DMS153 (cell line): ENCODE measurements at places on chromosomes 3 and 15.
A peak's percentile ranks its signal among the peaks of the same experiment; 100 is the strongest.

- no peak for DNase-seq
Observed at GRCh38 chr15:39493424-39494067, 87.3 kb upstream of the THBS1 start.

- DNase-seq, result no peak
Observed at GRCh38 chr3:46348823-46349482, 5.0 kb upstream of the CCR2 start.

GRCh38 chr3:9420850-9421549 is 23.6 kb downstream of the SETD5 start:
- no peak for DNase-seq

DNA sequence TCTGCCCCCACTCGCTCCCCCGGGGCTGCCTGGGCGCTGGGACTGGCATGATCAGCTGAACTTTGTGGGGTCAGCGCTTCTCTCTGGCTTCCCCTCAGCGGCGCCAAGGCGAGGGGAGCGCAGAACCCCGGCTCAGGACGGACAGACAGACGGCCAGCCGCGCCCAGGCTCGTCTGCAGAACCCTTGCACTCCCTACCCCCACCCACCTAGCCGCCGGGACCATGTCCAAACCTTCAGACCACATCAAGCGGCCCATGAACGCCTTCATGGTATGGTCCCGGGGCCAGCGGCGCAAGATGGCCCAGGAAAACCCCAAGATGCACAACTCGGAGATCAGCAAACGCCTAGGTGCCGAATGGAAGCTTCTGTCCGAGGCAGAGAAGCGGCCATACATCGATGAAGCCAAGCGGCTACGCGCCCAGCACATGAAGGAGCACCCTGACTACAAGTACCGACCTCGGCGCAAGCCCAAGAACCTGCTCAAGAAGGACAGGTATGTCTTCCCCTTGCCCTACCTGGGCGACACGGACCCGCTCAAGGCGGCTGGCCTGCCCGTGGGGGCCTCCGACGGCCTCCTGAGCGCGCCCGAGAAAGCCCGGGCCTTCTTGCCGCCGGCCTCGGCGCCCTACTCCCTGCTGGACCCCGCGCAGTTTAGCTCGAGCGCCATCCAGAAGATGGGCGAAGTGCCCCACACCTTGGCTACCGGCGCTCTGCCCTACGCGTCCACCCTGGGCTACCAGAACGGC is 621 bp downstream of the SOX14 start:
- DNase-seq, result no peak

GRCh38 chr3:179961703-179962078 is 75.0 kb downstream of the PEX5L start:
- peak; percentile 78 for DNase-seq

DNA sequence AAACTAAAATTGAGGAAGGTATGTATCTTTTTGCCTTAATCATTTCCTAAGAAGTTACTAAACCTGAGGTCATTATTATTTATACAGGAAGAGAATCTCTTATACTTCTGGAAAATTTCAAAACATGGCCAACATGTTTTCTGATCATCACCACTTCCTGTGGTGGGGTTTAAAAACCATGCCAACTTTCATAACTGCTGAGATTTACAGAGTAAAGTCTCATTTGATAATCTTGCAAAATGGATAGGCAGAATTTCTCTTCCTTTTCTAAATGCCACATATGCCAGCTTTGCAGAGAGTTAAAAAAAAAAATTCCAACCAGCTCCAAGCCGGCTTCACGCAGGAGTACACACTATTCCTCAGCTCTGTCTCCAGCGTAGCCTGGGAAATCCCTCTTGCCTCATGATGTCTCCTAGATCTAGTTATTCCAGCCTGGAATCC is 124.3 kb upstream of the SPRED1 start:
- no peak for DNase-seq

DNA sequence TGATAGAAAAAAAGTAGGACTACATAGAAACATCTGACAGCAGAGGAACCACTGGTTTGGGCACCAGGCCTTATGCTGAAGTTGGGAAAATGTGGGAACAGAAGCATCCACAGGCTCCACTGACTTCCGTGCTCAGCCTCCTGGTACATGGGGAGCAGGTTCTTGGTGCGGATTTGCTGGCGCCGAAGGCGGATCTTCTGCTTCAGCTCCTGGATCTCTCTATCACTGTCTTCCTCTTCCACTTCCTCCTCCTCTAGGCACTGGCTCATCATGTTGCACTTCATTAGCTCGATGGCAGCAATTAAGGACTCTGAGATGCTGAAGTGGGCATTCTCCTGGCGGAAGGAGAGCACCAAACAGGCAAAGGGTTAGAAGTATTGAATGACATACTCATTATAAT is 42.5 kb downstream of the RUBCN start:
- DNase-seq, result no peak

DNA sequence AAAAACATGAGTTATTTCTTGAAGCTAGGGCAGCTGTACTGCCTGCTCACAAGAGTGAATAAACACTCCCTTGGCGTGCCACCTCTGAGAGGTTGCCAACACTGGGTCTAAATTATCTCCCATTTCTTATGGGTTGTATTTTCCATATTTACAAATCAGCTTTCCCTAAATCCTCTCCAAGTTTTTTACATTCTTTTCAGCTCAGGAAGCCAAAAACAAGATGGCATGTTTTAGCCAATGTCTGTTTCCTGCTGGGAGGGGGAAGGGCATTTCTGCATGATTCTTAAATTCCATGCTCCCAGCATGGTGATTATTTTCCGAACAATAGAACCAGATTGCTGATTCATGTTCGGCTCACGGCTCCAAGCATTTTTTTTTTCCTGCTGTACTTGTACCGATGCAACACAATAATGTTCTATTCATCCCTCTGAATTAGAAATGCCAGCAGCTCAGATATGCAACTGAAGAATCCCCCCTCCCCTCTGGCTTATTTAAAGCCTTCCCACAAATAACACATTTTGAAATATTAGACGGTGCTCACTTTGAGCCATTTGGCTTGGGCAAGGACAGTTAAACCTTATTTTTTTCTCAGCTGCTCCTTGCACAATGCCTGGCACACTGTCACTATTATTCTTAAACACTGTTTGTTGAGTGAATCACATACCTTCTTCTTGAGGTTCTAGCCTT is 252.5 kb downstream of the THRB start:
- DNase-seq, result no peak

GRCh38 chr3:4674216-4674615 is 181.1 kb downstream of the ITPR1 start:
- no peak for DNase-seq

GRCh38 chr3:31670722-31671121 is 138.0 kb downstream of the STT3B start:
- DNase-seq, result no peak

GRCh38 chr3:141402476-141403171 is 34.3 kb downstream of the ZBTB38 start:
- no peak for DNase-seq

GRCh38 chr3:114518206-114518808 is 224.5 kb downstream of the TIGIT start:
- no peak for DNase-seq

DNA sequence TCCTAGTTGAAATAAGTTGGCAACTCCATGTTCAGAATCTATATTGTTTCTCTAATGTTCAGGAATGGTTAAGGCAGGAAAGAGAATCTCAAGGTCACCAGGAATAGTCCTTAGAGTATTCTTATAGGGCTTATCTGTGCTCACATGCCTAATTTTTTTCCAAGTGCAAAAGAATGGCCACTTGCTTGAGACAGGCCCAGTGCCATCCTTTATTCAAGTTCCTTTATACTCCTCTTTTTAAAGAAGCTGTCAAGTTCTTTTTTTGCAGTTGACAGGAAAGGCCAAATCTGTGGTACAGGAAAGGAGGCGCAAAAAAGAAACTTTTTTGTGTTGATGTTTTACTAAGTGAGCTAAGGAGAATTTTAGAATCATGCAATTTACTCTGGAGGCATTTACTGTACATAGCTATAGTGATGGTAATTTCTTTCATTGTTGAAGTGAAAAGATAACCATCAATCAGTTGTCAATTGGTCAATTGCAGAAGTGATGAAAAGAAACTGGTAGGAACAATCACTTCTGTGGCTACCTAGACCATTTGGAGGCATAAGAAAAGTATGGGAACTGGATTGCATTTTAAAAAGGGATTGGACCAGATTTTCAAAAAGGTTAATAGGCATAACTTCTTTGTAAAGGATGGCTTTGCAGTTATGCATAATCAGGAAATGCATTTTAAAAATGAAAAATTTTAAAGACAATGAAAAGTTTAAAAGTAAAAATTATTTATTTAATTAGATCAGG is 102.5 kb upstream of the SOX2 start:
- DNase-seq, result no peak

GRCh38 chr3:64365877-64366276 is 140.6 kb upstream of the PRICKLE2 start:
- no peak for DNase-seq

DNA sequence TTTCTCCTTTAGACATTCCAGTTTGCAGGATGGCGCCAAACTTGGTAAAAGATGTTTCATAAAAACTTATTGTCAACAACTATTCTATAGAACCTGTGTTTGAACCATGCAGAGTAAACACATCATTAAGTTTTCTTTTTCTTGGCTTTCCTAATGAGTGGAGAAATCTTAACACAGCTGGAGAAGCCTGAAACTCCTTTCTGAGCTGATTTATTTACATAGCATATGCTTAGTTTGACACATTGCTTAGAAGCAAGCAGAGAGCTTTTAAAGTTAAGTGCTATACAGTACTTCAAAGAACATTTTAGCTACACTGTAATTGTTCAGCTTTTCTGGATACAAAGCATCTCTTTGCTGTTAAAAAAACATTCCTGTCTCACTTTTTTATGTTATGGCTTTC is 61.0 kb upstream of the PAQR5 start:
- DNase-seq, result no peak

GRCh38 chr3:160471892-160472291 is 22.3 kb upstream of the TRIM59 start:
- DNase-seq, result no peak

GRCh38 chr15:32852017-32852416 is 134.2 kb downstream of the GREM1 start:
- no peak for DNase-seq

GRCh38 chr3:134326126-134326525 is 48.1 kb downstream of the AMOTL2 start:
- DNase-seq, result no peak

DNA sequence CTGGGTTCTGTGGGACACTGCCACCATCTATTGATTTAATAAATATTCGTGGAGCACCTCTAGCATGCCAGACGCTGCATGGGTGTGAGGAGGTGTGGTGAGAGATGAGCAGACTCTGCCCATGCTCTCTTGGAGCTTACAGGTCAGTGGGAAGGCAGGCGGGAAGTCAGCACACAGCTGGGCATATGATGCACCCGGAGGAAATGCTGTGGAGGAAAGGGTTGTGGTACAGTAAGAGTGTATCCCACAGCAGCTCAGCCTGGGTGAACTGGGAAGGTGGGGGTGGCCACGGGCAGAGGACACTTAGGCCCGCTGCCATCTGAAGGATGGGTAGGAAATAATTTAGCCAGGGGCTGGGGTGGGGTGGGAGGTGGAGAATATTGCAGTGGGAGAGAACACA is 392.1 kb downstream of the CACNA2D3 start:
- no peak for DNase-seq

- no peak for DNase-seq
Observed at GRCh38 chr15:68249058-68249713, 19.7 kb upstream of the CLN6 start.

- DNase-seq, result no peak
Observed at GRCh38 chr15:62739082-62739481, 303.5 kb upstream of the TPM1 start.

GRCh38 chr3:23778446-23778845 is 27.3 kb upstream of the UBE2E1 start:
- no peak for DNase-seq

DNA sequence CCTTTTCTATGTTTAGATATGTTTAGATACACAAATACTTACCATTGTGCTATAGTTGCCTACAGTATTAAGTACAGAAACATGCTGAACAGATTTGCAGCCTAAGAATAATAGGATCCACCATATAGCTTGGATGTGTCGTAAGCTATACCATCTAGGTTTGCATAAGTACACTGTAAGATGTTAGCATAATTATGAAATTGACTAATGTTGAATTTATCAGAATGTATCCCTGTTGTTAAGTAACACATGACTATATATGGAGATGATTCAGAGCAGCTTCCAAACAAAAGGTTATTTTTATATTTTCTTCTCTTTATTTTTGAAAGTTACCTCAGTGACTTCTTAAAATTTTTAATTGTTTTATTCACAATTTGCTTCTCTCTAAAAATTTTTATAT is 2.4 kb downstream of the SLC28A2 start:
- no peak for DNase-seq

DNA sequence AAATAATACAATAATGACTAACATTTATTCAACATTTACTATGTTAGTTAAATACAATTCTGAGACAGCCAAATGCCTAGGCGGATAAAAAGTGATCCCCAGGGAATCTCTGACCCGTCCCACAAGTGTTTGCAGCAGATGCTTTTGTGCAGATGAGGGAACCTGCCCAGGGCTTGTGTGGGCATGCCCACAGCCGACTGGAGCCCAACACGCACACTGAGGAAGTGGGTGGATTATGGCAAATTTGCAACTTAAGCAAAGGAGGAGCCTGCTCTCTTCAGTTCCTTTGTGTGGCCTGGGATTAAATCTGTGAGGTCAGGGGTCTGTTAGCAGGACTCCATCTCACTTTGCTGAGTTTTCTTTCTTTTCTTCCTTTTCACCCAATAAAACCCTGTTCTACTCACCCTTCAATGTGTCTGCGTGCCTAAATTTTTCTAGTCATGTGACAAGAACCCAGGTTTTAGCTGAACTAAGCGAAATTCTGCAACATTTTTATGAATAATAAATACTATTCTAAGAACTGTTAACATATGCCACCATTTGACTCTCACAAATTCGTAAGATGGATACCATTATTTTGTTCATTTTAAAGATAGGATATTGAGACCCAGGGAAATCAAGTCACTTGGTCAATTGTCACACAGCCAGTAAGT is 13.9 kb upstream of the RTP1 start:
- peak; percentile 59 for DNase-seq

DNA sequence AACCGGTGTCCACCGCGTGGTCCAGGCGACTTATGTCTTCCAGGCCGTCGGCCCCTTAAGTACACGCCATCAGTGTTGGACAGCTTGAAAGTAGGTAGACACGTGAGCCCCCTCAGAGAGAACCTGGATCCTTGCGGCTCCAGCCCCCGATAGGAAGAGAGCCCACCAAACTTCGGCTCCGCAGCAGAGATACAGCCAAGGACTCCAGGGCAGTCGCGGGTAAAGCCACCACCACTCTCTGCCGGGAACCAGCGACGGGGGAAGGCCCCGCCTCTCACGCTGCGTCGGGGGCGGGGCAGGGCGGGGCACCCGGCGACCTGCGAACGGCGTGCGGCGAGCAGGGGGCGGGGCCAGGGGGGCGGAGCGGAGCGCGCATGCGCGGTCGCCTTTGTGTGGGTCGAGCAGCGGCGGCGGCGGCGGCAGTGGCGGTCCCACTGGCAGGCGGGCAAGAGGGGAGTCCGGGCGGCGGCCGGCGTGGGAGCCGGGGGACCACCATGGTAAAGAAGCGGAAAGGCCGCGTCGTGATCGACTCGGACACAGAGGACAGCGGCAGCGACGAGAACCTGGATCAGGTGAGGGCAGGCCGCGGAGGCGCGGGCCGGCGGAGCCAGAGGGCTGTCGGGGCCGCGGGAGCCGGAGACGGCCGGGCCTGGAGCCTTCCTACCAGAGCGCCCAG is at the start of gene RTF1:
Gene RTF1 (plus strand): TSS at position 354 of the 676 bp plus-strand sequence. CDS start 21 bp downstream, at position 375.
- peak; percentile 47 for DNase-seq

- DNase-seq, result no peak
Observed at GRCh38 chr3:114428044-114428595, 134.3 kb downstream of the TIGIT start.

- DNase-seq, result no peak
Observed at GRCh38 chr3:195411836-195412235, 31.0 kb downstream of the ACAP2 start.

- DNase-seq, result no peak
Observed at GRCh38 chr3:153652076-153652475, 469.1 kb upstream of the ARHGEF26 start.
